ENCODE measurements at places on chromosomes 12 and 14.

- no peak for DNase-seq
Observed at GRCh38 chr12:53623548-53624385, 2.4 kb downstream of the ATF7 start.

DNA sequence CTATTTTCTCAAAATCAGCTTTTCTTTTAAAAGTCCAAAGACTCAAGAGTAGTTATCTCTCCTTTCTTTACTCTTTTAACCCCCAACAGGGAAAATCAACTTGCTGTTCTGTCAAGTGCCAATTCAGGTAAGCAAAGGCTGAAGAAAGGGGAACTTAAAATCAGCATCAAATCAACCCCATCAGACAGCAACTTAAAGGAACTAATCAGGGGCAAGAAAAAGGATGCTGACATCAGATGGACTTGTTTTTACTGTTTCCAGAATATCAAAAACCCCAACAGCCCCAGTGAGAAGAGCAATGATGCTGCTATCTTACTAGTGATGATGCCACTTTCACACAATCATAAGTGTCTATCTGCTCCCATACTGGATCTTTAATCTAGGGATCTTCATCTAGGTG, 3.4 kb downstream of the BAZ2A start:
- DNase-seq = no peak

DNA sequence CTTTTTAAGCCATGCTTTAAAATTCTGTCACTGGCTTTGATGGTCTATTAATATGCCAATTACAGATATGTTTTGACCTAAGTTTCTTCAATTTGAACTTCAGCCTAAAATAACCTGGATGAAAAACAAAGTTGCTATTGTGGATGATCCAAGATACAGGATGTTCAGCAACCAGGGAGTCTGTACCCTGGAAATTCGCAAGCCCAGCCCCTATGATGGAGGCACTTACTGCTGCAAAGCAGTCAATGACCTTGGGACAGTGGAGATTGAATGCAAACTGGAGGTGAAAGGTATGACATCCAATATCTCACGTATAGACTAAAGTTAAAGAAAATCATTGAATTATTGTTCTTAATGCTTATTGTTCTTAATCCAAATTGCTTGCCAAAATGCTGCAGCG, 17.2 kb upstream of the CHPT1 start:
- no peak for DNase-seq

DNA sequence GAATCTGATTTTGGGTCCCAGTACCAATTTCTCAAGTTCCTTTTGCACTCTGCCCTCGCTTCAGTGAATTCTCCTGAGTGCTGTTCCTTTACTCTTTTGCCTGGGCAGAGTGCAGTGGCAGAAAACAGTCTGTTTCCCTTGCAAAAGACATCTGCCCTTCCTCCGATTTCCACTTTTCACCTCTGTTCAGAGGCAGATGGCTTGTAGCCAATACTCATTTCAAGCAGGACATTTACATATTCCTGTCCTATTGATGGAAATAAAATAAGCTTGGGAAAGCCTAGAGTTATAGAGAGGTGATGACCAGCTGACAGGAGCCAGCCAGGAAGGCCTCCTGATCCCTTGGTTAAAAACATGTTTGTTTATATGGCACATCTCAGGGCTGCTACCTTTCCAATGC, 111.0 kb downstream of the SLC8A3 start:
- DNase-seq = no peak

GRCh38 chr14:91968280-91968679, 20.8 kb upstream of the FBLN5 start:
- no peak for DNase-seq

DNA sequence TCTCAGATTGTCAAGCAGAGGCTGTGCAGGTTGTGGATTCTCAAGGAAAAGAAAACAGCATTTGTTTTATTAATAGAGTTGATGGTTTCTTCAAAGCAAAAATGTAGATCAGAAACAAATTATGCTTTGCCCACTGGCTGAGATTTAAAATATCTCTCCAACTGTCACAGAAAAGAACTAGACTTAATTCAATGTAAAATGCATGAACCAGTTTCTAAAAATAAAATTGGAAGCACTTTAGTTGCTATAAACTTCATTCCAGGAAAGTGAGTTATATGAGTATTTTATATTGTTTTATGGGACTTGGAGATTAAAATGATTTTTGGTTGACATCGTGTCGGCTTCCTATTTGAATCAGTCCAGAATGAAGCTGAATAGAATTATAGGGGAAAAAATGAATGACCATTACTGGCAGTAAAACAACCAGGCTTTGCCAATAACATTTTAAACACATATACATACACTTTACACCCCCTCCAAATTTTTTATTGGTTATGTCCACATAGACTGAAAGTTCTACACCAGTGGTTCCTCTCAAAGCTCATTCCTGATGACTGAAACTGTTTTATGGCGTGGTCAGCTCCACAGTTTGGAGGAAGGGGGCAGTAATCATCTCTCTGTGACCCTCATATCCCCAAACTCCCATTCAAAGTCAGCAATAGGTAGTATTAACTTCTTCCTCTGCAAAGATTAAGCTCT, 55.5 kb upstream of the DAAM1 start:
- DNase-seq = no peak

DNA sequence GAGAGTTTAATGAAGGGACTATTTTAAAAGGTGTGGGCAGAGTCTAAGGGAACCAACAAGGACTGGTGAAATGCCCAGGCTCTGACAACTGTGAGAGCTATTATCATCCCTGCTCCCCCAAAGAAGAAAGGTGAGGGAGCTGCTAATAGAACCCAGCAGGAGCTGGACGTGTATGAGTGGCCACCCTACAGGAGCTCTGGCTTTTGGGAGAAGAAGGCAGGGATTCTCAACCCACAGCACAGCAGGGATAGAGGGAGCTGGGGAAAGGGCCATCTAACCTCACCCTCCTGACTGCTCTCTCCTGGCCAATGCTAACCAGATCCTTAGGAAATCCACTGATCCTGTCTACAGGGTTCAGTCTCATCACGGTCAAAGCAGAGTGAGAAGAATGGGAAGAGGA, 57.1 kb downstream of the GRIN2B start:
- DNase-seq = no peak

DNA sequence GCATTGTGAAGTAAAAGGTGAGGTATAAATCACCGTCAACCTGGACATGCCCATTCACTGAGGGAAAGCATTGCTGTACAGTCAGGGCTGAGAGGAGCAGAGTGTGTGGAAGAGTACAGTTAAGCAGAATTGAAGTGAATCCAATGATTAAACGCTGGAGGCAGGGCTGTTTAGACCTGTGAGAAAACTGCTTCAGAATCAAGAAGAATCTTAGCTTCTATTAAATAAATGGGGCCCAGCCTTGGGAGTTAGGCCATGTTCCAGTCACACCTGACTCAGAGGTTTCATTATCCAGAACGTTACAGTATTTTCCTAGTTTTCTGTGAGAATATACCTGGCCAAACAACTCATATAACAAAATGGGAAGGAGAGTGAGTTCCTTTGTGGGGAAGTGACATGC, 86.9 kb downstream of the ATP23 start:
- DNase-seq = no peak

DNA sequence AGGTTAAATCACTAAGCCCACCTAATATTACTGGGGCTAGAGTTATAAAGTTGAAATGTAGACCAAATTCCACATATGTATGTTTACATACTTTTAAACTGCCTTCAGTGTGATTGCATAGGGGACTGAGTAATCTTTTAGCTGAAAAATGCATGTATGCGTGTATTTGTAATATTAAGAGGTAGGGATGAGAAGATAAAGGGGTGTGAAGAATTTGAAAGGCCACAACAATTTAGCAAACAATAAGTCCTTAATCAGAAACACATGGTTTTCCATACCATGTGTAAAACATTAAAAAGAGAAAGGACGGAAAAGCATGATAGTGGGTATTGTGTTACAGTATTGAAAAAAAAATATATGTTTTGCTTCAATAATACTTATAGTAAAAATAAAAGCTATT, 919.9 kb upstream of the FLRT2 start:
- no peak for DNase-seq

- no peak for DNase-seq
Observed at GRCh38 chr14:78863143-78863542, 693.0 kb downstream of the NRXN3 start.

DNA sequence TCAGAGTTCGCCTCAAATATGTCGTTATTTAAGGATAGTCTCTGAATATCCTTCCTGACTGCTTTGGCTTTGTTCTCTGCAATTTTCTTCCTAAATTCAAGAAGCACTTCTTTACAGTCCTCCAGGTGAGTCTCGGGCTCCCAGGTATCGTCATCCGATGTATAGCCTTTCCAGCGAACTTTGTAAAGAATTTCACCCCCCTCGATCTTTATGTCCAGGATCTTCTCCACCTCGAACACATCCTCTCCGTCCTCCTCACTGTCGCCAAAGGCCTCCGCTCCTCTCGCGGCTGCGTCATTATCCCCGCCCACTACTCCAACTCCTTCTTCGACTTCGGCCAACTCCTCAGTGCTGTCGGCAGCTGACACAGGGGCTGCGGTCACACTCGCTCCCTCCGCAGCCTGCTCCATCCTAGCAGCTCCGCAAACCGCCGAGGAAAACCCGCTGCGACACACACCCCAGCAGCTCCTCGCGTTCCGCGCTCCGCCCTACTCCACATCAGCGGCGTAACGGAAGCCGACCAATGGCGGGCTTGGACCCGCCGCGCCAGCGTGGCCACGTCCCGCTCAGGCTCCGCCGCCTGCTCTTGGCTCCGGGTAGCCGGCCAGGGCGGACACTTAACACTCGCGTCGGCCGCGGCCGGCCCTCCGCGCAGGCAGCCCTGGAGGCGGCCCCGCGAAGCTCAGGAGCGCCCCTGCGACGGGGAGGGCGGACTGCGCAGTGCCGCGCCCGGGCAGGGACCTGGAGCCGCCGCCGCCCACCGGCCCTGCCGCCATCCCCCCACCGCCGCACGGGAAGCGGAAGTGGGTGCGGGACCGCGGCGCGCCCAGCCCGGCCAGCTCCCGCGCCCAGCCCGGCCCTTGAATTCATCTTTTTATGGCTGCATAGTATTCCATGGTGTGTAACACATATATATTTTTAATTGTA, 4.1 kb downstream of the CD163L1 start:
- no peak for DNase-seq

DNA sequence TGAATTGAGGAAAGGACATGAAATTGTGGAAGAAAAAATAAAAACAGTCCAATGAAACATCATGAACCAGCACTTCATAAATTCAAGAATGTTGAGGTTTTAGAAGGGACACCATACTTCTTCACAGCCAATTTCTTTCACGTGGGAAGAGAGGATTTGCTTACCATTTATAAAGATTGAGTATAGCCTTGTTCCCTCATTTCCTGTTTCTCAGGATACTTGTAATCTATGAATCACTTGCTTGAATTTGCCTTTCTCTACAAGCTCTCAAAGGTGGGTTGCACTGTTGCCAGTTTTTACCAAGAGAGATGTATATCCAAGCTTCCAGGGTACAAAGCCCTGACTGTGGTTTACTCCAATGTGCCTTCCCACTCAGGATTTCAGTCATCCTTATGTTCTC, 116.1 kb downstream of the DUSP6 start:
- DNase-seq = no peak

DNA sequence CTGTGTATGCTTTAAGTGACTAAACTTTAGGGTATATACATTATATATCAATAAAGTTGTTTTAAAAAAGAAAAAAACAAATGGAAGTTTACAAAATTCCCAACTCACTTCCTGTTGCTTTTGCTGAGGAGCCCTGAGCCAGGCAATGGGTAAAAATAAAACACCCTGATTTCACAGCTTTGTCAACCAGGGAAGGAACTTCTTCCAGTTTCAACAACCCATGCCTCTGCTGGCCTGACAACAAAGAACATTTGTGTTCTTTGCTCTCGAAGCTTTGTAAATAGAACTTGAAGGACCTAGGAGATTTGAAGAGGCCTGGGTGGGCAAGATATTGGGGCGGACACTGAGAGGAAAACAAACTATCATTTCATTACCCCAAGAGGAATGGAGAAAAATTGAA, 141.2 kb upstream of the NOS1 start:
- DNase-seq = peak; percentile 83

- peak; percentile 74 for DNase-seq
Observed at GRCh38 chr12:115752156-115752555, 525.3 kb downstream of the MED13L start.

- no peak for DNase-seq
Observed at GRCh38 chr12:106101803-106102202, 37.0 kb downstream of the NUAK1 start.

DNA sequence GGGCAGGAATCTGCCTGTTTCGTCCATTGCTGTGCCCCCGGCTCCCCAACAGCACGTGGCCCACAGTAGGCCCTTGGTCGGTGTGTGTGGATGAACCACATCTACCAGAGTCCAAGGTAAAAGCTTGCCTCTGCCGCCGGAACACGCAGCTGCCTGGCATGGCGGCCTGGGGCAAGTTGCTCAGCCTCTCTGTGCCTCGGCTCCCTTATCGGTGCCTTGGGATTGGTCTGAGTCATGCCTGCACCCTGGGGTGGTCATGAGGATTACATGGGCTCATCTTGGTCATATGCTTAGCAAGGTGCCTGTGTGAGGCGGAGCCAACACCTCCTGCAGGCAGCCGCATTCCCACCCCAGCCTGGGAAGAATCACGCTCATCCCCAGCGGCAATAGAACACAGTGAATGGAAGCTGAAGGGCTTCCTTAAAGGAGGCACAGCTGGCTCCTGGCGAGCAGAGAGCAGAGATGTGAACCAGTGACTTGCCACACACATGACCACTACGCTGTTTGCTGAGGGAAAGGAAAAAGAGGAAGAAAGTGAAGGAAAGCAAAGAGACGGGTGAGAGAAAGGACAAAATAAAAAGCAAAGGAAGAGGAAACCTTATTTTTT, 5.5 kb upstream of the SCARB1 start:
- no peak for DNase-seq

DNA sequence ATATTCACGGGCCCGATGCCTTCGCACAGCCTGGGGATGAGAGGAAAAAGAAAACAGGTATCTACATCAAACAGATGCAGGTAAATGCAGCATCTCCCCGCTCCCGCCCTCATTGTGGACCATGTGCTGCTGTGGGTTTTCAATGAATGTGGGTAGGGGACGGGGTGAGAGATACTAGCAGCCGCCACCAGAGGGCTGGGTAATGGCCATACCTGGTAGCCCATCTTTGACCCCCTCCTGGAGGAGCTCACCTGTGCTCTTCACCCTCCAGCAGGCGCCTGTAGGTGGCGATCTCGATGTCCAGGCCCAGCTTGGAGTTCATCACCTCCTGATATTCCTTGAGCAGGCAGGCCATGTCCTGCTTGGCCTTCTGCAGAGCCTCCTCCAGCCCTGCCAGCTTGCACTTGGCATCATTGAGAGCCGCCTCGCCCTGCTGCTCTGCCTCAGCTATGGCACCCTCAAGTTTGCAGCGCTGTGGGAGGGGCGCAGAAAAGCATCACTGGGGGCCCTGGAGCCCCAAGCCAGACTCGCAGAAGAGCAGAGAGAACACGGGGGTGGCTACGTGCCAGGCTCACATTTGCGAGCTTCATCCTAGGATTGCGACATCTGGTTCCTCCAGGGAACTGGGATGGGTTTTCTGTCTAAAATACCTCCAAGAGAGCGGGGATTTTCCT, 10.2 kb downstream of the KRT82 start:
- DNase-seq = no peak

GRCh38 chr12:104758771-104759170, 199.3 kb downstream of the SLC41A2 start:
- no peak for DNase-seq

GRCh38 chr14:103552011-103552845, 10.2 kb downstream of the BAG5 start:
- DNase-seq = no peak

- DNase-seq = no peak
Observed at GRCh38 chr14:54177019-54177418, 219.8 kb upstream of the CDKN3 start.

All from DMS79 treated with DMSO at 0.1 percent for 48 hours (cell line).